ENCODE measurements at places on chromosomes 7 and 10.
A peak's percentile ranks its signal among the peaks of the same experiment; 100 is the strongest.

DNA sequence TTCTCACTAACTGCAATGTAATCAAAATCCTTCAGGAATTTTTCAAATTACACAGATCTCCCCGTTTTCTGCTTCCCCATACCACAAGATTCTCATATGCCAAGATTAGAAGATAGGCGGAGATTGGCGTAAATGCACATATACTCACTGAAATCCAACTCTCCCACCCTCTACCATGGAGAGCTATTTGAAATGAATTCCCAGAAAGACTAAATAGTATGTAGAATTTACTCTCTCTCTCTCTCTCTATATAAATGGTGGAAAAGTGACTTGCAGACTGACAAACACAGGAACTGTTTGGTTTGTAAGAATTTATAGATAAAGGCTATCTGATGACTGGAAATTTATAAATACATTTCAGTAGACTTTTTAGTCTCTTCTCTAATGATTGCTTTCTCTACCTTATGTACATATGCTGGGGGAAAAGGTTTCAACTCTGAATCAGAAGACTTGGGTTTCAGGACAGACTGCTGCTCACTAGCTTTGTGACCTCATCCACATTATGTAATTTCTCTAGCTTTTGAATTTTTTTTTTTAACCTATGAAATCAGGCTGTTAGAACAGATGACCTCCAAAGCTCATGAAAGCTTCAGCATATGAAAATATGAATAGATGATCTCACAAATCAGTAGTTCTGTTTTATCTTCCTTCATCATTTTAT, 67.8 kb upstream of the CSTF2T start:
- no peak for DNase-seq

- DNase-seq, result no peak
Measured at GRCh38 chr10:44952779-44953231, 6.8 kb upstream of the RASSF4 start.

- DNase-seq, result no peak
Measured at GRCh38 chr10:102245932-102246251, 560 bp downstream of the GBF1 start.

- no peak for DNase-seq
Measured at GRCh38 chr7:55420530-55420929, 55.4 kb downstream of the LANCL2 start.

GRCh38 chr7:86981127-86981526, 78.3 kb downstream of the ELAPOR2 start:
- no peak for DNase-seq

DNA sequence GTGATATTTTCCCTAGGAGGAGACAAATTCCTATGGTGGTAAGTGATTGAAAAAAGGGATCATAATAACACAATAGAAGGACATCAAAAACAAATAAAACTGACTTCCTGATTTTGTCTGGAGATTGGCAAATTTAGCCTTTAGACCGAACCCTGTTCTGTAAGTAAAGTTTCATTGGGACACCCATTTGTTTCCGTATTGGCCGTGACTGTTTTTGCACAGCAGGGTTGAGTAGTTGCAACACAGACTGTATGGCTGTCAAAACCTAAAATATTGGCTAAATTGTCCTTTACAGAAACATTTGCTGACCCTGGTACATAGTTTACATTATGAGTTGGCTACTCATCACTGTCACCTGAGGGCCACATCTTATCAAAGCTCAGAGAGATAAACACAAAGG, 168.6 kb downstream of the PRKCQ start:
- DNase-seq, result no peak

- peak; percentile 52 for DNase-seq
Measured at GRCh38 chr7:142632271-142633134, 116.8 kb upstream of the PRSS1 start.

DNA sequence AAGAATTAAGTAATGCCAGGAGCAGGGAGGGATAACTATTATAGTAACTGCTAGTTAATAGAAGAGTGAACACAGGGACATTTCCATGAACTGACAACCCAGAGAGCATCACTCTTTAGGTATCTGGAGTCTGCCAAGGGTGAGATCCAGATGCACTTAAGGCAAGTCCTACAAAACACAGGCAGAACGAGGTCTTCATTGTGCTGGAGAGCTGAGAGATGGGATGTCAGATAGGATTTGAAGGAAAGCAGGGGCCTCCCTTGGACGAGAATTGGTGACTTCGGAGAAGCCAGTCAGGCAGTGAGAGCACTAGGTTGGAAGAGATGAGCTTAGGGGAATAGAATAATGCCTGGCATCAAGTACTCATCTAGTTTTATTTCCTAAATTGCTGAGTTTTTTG, 684.5 kb downstream of the GATA3 start:
- DNase-seq, result no peak

- DNase-seq, result no peak
Measured at GRCh38 chr10:130967161-130967560, 344.4 kb downstream of the TCERG1L start.

GRCh38 chr10:50567384-50567783, 56.4 kb downstream of the SGMS1 start:
- no peak for DNase-seq

- DNase-seq, result no peak
Measured at GRCh38 chr7:157573244-157573643, 236.4 kb downstream of the DNAJB6 start.

GRCh38 chr7:105587909-105588635, 6.8 kb upstream of the EFCAB10 start:
- DNase-seq, result no peak

- DNase-seq, result no peak
Measured at GRCh38 chr7:132966754-132967469, 115.0 kb downstream of the CHCHD3 start.

DNA sequence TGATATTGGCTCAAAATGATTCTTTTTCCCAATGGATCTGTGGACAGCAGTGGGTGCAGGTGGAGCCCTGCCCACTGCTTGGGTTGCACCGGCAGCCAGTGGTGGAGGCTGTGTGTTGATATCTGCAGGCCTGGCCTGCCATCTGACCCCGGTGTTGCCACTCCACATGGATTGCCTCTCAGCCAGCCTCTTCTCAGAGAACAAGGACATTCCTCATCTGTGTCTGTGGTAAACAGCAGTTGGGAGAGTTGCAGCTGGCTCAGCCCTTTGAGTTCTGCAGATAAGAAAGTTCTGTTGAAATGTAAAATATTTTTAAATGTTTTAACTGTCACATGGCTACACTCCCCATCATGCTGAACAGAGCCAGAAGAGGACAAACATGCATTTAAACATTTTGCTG, 374.9 kb upstream of the CELF2 start:
- peak; percentile 59 for DNase-seq
